ENCODE measurements at places on chromosomes 11 and 22. TPM values are rescaled to one million over a fixed set of nuclear protein-coding genes. Genes with fewer than 3 reads are reported as not detected.

- H3K27ac ChIP-seq, result no peak overlapping the region
- H3K4me1 ChIP-seq, result peaks cover 6% of the 10 kb centered on the region
- H3K27me3 ChIP-seq, result peaks cover 61% of the 10 kb centered on the region
- DNase-seq, result peak; percentile 92
- H3K36me3 ChIP-seq, result no peaks in the 10 kb centered on the region
Measured at GRCh38 chr22:50270666-50271394, 650 bp upstream of the MAPK11 start.

Gene MS4A7
- not detected for total RNA-seq

DNA sequence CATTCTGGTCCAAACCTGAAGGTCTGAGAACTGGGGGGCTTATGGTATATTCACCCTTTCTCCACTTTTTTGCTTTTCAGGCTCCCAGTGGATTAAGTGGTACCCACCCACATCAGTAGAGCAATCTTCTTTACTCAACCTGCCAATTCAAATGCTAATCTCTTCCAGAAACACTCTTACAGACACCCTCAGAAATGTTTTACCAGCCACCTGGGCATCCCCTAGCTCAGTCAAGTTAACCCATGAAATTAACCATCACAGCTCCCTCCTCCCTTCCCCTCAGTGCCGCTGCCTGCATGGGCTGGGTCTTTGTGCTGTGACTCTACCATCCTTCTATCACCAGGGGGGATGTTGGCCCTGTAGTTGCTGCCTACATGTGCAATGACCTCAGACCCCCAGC lies 398.7 kb downstream of the BUD13 start:
- H3K27ac ChIP-seq, result no peak overlapping the region
- no peak overlapping the region for H3K4me3 ChIP-seq
- H3K27me3 ChIP-seq, result no peaks in the 10 kb centered on the region
- peaks cover 5% of the 10 kb centered on the region for H3K4me1 ChIP-seq

Gene APLNR
- total RNA-seq, result 0.12 TPM

Gene CLTCL1
- 13.4 TPM for total RNA-seq

- H3K4me1 ChIP-seq, result peaks cover 5% of the 10 kb centered on the region
- DNase-seq, result no peak
- no peaks in the 10 kb centered on the region for H3K36me3 ChIP-seq
Measured at GRCh38 chr11:88050247-88050646, 125.0 kb downstream of the RAB38 start.

Gene OR52N2
- not detected for total RNA-seq

Gene ZBTB16
- total RNA-seq, result 0.19 TPM

Gene UBQLN3
- total RNA-seq, result not detected

DNA sequence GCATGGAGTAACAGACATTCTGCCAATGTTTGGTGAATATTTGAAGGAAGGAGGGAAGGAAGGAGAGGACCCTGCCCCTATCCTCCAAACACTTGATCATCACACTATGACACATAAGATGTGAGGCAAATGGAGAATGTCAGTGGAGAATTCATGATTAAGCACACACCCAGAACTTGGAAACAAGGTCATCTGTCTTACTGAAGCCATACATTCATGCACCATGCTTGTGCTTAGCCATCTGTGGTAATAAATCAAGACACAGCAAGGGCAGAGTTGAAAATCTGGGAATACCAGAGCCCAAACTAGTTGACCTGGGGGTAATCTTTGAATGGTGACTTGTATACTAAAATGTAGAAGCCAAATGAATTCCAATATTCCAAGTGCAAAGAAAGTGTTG lies 7.9 kb upstream of the TIMP3 start:
- H3K27me3 ChIP-seq, result no peaks in the 10 kb centered on the region
- DNase-seq, result no peak
- H3K4me1 ChIP-seq, result no peaks in the 10 kb centered on the region
- H3K27ac ChIP-seq, result no peak overlapping the region
- H3K36me3 ChIP-seq, result no peaks in the 10 kb centered on the region
- H3K4me3 ChIP-seq, result no peak overlapping the region
